ENCODE measurements at places on chromosomes 1 and 21.

DNA sequence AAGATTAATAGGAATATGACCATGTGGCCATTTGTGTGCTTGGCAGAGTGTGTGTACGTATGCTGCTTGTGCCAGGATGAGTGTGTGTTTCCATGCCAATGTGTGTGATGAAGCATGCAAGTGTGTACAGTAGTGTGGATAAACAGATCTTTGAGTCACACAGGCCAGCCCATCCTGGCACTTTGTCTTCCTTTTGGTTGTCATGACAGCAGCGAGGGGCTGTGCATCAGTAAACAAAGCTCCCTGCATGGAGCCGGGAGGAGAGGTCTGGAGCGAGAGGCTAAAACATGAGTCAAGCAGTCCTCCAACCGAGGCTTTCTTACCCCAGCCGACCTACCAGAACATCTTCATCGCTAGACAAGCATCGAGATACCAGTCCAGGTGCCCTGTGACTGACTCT is 221.2 kb downstream of the CACNA1E start:
- DNase-seq: peak; percentile 2

GRCh38 chr1:234889643-234890042 is 239.0 kb downstream of the TOMM20 start:
- no peak for DNase-seq

GRCh38 chr1:8152731-8153702 is 126.9 kb upstream of the ERRFI1 start:
- no peak for DNase-seq

- DNase-seq: no peak
Observed at GRCh38 chr1:16117936-16118335, 37.9 kb downstream of the EPHA2 start.

- no peak for DNase-seq
Observed at GRCh38 chr1:71823708-71824305, 458.5 kb downstream of the NEGR1 start.

GRCh38 chr1:1397839-1398523 is 1.2 kb downstream of the CCNL2 start:
- no peak for DNase-seq

GRCh38 chr1:155219592-155220031 is 11.1 kb downstream of the MTX1 start:
- no peak for DNase-seq

GRCh38 chr1:230632273-230632873 is 9.9 kb upstream of the COG2 start:
- DNase-seq: peak; percentile 35

- DNase-seq: no peak
Observed at GRCh38 chr21:45855248-45855811, 126.2 kb upstream of the COL6A1 start.

DNA sequence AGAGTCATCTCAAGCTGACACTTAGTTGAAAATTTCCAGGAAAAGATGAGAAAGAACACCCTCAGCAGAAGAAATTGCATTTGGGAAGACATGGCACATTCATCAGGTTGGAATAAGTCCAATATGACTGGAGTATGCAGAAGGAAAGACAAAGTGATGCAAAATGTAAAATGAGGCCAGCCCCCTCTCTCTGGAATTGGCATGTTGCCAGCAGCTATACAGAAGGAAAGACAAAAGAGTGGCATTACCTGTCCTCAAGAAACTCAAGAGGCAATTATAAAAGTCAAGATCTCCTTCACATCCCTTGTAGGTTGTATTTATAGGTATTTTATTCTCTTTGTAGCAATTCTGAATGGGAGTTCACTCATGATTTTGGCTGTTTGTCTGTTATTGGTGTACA is 426.3 kb downstream of the AGBL4 start:
- no peak for DNase-seq

- no peak for DNase-seq
Observed at GRCh38 chr1:30691480-30691879, 31.9 kb downstream of the MATN1 start.

DNA sequence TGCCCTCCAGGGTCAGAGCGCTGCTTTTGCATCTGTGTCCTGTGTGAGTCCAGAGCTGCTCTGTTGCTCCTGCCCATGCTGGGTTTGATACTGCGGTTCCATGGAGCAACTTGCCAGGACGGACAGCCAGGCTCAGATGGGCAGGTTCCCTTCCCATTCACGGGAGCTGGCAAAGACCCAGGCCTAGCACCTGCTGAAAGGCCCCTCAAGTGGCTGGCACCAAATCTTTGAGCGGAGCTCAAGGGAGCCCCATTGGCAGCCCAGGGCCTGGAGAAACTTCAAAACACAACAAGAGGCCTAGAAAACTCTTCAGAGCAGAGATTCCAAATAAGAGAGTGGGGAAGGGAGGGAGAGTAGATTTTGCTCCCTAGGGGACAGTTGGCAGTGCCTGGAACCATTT is 97.2 kb downstream of the ACTL8 start:
- no peak for DNase-seq

GRCh38 chr1:186304982-186305949 is 69.8 kb downstream of the TPR start:
- peak; percentile 37 for DNase-seq

GRCh38 chr1:27360159-27361043 is 6.4 kb downstream of the MAP3K6 start:
- DNase-seq: no peak

DNA sequence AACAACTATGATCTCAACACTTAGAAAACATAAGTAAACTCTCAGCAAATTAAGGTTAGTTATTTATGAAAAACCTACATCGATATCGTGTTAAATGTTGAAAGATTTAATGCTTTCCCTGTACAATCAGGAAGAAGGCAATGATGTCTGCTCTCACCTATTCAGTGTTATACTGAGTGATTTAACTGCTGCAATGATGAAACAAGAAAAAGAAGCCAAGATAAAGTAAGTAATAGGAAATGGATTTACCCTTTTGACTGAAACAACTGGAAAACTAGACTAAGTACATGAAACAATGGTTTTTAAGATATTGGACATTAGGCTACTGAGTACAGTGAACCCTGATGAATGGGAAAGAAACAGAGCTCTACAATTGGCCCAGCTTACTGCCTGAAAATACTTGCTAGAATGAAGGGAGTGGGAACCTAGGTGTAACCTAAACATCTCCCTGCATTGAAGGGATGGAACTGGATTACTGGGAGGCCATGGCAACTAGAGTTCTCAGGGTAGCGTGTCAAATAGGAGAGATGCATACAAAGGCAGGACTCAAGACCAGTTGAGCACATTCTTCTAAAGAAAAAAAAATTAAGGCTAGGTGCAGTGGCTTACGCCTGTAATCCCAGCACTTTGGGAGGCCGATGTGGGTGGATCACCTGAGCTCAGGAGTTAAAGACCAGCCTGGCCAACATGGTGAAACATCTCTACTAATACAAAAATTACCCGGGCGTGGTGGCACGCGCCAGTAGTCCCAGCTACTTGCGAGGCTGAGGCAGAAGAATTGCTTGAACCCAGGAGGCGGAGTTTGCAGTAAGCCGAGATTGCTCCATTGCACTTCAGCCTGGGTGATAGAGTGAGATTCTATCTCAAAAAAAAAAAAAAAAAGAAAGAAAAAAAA is 37.3 kb downstream of the SNRPE start:
- DNase-seq: no peak

DNA sequence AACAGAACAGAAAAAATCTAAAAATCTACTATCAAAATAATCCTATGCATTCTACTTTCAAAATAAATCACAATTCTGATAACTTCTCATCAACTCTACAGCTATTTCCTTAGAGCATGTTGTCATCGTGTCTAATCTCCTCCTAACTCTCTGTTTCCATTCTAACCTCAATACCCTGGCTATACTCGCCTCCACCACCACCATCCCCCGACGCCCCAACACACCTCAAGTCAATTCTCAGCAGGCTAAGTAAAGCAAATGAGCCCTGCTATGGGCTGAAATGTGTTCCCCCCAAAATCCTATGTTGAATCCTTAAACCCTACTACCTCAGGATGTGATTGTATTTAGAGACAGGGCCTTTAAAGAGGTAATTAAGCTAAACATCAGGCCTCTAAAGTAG is 34.6 kb downstream of the NRDC start:
- DNase-seq: no peak

GRCh38 chr1:32299327-32299726 is 7.4 kb downstream of the HDAC1 start:
- DNase-seq: no peak

DNA sequence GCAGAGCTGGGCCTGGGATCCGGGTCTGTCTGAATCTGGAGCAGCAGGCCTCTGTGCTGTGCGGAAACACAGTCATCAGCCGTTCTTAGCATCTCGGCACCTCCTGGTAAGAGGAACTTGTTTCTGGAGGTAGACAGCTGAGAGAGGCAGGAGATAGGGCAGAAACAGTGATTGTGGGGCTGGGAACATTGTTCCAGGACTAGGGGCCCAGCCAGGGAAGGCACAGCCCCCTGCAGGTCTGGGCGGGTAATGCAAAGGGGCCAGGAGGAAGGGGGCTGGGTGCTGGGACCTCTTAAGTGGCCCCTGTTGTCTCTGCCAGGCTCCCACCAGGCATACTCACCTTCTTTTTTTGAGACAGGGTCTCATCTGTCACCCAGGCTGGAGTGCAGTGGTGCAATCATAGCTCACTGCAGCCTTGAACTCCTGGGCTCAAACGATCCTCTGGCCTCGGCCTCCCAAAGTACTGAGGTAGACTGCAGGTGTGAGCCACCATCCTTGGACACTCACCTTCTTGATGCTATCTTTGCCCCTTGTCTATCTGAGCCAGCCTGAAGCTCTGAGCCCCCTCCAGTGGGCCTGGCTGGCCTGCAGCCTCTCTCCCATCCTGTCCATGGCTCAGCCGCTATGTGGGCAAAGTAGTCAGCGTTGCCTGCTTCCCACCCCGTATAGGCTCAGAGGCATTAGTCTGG is 134.3 kb upstream of the ZBTB40 start:
- DNase-seq: no peak

- no peak for DNase-seq
Observed at GRCh38 chr1:226702318-226702956, 36.6 kb downstream of the ITPKB start.

- no peak for DNase-seq
Observed at GRCh38 chr1:244678697-244679096, 25.8 kb downstream of the DESI2 start.

GRCh38 chr1:24351247-24351646 is 32.1 kb downstream of the GRHL3 start:
- no peak for DNase-seq

- no peak for DNase-seq
Observed at GRCh38 chr1:83694449-83694848, 304.5 kb downstream of the TTLL7 start.

- no peak for DNase-seq
Observed at GRCh38 chr21:32392299-32392879, 423 bp downstream of the URB1 start.

- DNase-seq: no peak
Observed at GRCh38 chr1:208031316-208031931, 120.5 kb upstream of the CD34 start.

- no peak for DNase-seq
Observed at GRCh38 chr1:17596651-17597509, 57.4 kb downstream of the ARHGEF10L start.

DNA sequence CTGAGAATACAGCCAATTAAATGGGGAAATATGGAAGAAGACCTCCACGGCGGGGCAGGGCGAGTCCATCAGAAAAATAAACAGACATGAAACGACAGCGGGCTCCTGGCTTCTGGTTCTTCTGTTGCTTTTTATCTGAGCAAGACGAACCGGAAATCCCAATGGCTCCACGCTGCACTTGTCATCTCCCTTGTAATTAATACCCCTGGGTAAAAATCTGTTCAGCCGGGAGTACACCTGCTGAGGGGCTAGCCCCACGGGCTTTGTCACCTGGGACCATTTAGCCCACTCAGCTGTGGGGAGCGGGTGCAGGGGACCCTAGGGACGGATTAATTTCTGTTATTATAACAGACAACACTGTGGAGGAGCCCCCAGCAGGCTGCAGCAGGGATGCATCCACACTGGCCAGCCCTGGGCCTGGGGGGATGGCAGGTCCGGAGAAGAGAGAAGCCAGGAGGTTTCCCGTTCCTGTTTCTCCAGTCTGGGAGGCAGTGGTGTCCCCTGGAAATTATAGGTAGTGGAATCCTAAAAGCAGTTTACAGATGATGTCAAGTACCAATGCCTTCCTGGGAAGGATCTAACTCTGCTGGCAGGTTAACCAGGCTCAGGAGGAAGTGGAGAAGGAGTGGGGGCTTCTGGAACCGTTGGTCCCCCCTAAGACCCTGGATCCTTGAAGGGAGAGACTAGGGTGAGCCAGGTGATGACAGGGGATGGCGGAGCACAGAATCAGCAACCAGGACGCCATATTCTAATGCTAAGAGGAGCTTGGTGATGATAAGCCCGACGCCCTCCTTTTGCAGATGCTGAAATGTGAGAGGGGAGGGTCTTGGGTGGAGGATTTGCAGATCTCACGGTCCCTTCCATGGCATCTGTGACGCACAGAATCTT is 566.1 kb downstream of the PTPRU start:
- DNase-seq: no peak

- no peak for DNase-seq
Observed at GRCh38 chr1:192726820-192727504, 81.9 kb upstream of the RGS2 start.

DNA sequence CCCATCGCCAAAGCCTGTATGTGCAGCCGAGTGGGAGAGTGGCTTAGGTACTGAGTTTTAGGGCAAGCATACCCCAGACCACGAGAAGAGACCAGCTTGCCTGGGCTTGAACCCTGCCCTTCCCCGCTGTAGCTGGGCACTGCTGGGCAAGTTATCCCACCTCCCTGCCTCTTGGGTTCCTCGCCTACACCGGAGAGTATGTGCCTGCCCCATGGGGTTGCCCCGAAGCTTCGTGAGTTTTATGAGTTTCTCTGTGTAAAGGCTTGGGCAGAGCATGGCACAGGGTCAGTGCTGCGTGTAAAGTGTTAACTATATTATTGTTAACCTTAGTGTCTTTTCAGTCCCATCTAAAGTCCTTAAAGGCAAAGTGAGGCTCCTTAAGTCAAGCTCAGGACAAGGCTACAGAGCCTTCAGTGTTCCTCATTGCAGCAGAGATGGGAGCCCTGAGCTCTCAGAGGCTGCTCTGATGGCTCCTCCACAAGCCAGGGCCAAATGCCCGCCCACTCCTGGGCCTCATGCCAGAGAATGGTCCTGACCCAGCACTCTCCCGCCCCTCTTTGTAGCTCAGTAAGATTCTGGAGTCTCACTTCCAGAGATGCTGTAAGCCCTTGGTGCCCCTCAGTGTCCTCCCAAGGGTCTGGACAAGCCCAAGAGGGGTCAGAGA is 37.0 kb upstream of the KCNA10 start:
- no peak for DNase-seq
